Activated naive CD4-positive, alpha-beta T cell treated with anti-CD3 and anti-CD28 coated beads, Interleukin-2, amount 10 ng/mL, durations not matched to agents 7 days and 5 days (primary cell): ENCODE measurements at places on chromosomes 2 and 18.

DNA sequence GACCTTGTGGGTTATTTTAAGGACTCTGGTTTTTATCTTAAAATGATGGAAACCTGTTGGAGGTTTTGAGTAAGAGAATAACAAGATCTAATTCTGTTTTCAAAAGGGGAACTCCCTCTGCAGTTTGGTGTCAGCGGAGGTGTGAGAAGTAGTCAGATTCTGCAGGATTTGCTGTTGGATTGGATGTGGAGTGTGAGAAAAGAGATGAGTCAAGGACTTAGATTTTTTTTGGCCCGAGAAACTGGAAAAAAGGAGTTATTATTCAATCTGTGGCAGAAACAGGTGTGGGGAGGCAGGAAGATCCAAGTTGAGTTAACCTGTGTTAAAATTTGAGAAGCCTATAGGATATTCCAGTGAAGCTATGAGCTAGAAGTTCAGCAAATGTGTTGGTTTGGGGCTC, 337.2 kb upstream of the FANCL start:
- no peak for DNase-seq

DNA sequence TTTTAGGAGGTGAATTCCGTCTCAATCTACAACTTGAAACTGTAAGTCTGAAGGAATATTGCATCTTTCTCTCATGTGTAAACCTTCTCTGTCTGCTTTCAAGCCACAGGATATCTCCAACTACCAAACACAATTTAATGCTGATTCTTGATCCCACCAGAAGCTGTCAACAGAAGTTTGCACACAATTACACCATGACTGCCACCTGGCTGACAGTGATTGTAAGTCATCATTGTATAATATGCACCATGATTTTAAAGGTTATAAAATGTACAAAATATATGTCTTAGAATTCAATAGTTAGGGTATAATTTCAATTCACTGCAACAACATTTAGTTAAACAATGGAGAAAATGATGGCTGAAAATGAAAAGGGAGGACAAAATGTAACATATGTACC, 18.4 kb downstream of the PREPL start:
- peak; percentile 50 for DNase-seq

- no peak for DNase-seq
Observed at GRCh38 chr2:118967124-118967880, 25.3 kb downstream of the MARCO start.

DNA sequence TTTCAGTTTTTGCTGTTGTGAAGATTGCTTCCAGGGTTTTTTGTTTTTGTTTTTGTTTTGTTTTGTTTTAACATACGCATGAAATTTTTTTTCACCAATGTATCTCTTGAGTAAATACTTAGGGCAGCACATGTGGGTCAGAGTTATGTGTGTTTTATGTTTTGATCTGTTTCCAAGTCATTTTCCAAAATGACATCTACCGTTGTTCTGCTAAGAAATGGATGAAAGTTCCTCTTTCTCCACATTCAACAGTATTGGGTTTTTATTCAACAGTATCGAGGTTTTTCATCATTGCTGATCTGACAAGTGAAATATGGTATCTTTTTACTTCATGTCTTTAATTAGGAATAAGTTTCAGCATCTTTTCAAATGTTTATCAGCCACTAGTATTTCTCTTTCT, 16.7 kb downstream of the RNF144A start:
- no peak for DNase-seq

DNA sequence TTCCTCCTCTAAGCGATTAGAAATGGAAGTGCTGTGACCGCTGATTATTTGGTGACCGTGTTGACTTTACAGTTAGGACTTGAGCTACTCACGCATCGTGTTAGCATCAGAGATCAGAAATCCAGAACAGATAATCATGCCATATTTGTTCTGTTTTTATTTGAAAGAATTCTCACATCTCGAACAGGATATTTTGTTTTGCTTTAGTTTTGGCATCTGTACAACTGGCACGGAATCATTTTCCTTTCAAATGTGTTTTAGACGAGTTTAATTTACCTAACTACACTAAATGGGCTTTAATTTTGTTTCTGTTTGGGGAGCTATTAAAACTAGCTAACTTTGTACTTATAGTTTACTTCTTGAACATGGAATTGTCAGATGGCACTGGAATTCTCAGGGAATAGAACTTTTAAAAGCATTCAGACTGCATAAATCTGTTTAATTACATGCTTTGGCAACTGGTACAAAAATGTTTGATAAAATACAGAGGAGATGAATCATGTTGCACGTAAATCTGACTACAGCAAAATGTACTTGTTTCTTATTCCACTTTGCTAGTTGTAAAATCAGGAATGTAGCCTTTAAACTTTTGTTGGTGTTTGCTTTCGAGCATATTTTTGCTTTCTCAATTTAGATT, 1.4 kb downstream of the ITPRID2 start:
- DNase-seq = no peak

GRCh38 chr2:134640494-134640893, 78.3 kb downstream of the TMEM163 start:
- DNase-seq = no peak

GRCh38 chr18:64288432-64288831, 139.5 kb upstream of the LINC00305 start:
- DNase-seq = no peak

DNA sequence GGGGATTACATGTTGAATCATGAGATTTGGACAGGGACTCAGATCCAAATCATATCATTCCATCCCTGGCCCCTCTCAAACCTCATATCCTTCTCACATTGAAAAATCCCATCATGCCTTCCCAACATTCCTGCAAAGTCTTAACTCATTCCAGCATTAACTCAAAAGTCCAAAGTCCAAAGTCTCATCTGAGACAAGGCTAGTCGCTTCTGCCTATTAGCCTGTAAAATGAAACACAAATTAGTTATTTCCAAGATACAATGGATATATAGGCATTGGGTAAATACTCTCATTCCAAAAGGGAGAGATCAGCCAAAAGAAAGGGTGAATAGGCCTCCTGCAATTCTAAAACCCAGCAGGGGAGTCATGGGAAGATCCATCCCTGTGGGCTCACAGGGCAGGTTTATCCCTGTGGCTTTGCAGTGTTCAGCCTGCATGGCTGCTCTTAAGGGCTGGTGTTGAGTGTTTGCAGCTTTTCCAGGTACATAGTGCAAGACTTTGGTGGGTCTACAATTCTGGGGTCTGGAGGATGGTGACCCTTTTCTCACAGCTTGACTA, 21.2 kb upstream of the SLC14A1 start:
- no peak for DNase-seq

- no peak for DNase-seq
Observed at GRCh38 chr2:12714391-12715221, 2.1 kb upstream of the TRIB2 start.

GRCh38 chr2:206463685-206464084, 20.4 kb downstream of the ADAM23 start:
- DNase-seq = no peak

GRCh38 chr2:155070489-155070888, 372.0 kb downstream of the KCNJ3 start:
- DNase-seq = no peak

- no peak for DNase-seq
Observed at GRCh38 chr2:55581874-55582547, 35.4 kb downstream of the PPP4R3B start.

GRCh38 chr2:130869441-130870160, 32.9 kb downstream of the ARHGEF4 start:
- peak; percentile 16 for DNase-seq

- no peak for DNase-seq
Observed at GRCh38 chr2:142307086-142307485, 176.3 kb upstream of the LRP1B start.

- DNase-seq = peak; percentile 8
Observed at GRCh38 chr2:240269886-240270285, 129.4 kb upstream of the OTOS start.

DNA sequence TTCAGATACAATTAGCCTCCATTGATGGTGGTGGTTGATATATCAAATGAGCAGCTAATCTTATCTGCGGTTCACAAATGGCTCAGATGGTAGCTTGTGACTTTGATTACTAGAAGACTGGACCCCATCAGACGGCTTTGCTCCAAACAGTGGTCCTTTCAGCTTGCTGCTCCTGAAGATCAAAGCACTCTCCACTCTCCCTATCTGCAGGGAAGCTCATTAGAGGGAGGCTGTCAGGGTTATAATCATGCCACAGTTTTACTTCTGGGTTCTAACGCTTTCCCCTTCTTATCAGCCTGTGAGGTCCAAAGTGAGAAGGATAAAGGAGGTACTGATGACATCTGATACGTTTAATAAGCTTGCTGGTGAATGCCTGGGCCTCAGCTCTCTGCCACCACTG, 247.1 kb upstream of the NT5C1B start:
- no peak for DNase-seq

GRCh38 chr2:24984912-24985311, 13.2 kb upstream of the DNAJC27 start:
- DNase-seq = no peak

GRCh38 chr2:44932079-44932478, 9.4 kb upstream of the SIX3 start:
- DNase-seq = no peak

GRCh38 chr2:210190345-210190744, 19.1 kb upstream of the KANSL1L start:
- no peak for DNase-seq

DNA sequence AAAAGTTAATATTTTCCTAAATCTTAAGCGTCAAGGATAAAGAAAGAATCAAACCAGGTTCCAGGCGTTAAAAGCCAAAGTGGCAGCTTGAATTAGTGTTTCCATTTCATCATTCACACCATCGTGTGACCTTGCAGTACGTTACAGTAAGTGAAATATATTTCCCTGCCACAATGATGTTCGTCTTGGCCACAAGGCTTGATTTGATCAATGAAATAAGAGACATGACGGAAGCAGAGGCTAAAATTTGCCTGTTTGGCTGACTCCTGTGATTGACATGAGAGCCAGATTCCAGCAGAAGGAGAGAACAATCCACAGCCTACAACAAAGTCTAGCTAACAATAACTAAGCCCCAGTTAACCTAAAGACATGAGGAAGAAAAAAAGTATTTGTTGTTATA, 62.0 kb downstream of the ASXL2 start:
- DNase-seq = no peak

- no peak for DNase-seq
Observed at GRCh38 chr18:3821524-3821923, 371.6 kb downstream of the TGIF1 start.

- no peak for DNase-seq
Observed at GRCh38 chr2:1234731-1235308, 178.4 kb upstream of the TPO start.

GRCh38 chr2:207704078-207704477, 7.4 kb upstream of the CCNYL1 start:
- DNase-seq = no peak

- no peak for DNase-seq
Observed at GRCh38 chr18:55038162-55038561, 78.9 kb upstream of the CCDC68 start.

- DNase-seq = no peak
Observed at GRCh38 chr2:60091894-60092293, 461.6 kb downstream of the BCL11A start.

DNA sequence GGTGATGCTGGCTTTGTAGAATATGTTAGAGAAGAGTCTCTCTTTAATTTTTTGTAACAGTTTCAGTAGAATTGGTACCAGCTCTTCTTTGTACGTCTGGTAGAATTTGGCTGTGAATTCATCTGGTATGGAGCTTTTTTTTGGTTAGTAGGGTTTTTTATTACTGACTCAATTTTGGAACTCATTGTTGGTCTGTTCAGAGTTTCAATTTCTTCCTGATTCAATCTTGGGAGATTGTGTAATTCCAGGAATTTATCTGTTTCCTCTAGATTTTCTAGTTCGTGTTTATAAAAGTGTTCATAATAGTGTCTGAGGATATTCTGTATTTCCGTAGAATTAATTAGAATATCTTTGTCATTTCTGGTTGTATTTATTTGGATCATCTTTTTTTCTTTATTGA, 943.5 kb downstream of the TRIB2 start:
- DNase-seq = no peak

DNA sequence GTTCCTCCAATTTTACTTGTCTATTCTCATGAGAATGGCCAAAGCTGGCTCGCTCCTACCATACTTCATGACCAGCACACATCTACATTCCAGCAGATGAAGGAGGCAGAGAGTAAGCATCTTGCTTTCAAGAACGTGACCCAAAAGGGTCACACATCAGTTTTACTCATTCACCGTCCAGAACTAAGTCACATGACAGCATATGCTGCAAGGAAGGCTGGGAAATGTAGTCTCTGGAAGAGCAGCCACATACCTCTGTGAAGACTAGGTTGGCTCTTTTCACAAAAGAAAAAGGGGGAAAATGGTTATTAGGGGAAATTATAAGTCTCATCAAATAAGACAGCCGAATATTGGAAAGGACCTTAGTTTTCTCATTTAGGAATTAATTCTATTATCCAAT, 835.3 kb downstream of the EPHA4 start:
- DNase-seq = no peak

GRCh38 chr2:177882501-177882900, 190.1 kb downstream of the PDE11A start:
- no peak for DNase-seq

GRCh38 chr2:100275200-100275589, 47.1 kb downstream of the LONRF2 start:
- no peak for DNase-seq

DNA sequence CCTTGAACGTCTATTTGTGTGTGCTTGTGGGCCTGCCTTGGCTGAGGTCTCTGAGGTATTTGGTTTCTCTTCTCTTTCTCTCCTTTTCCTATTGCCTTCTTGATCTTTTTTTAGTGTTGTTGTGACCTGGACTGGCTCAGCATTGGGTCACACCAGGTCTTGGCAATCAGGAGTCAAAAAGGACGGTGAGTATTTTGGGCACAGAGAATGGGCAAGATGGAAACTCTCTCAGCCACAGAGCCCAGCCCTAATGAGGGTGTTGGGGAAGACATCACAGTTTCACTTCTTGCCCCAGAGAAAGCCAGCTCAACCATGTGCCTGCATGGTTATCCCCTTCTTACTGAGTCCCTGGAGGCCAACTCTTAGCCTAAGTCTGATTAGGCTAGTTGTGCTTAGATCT, 13.7 kb upstream of the INO80C start:
- no peak for DNase-seq

DNA sequence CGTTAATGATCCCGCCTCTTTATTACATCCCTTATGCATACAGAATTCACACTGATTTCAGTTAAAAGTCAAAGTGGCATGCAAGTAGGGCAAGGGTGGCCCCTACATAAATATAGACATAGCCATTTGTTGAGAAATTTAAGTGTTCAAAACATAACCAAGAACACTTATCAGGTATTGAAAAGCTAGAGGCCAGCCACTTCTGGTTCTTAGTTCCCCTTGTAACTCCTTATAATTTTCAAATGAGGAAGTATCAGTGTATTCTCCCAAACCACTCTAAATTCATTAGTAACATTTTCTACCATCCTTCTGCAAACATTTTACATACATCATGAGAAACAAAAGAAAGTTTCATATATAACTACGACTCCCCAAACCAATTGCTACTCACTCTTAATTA, 5.8 kb upstream of the ARL5A start:
- DNase-seq = no peak

DNA sequence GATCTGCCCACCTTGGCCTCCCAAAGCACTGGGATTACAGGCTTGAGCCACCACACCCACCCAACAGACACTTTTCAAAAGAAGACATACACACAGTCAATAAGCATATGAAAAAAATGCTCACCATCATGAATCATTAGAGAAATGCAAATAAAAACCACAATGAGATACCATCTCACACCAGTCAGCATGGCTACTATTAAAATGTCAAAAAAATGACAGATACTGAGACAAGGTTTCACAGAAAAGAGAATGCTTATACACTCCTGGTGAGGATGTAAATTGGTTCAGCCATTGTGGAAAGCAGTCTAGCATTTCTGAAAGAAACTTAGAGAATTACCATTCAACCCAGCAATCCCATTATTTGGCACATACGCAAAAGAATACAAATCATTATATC, 1947.2 kb downstream of the SUCLG1 start:
- no peak for DNase-seq
